ENCODE measurements at places on chromosomes 11 and 22. TPM values are rescaled to one million over a fixed set of nuclear protein-coding genes. Genes with fewer than 3 reads are reported as not detected.

GRCh38 chr22:38018938-38019827 is 34.8 kb upstream of the SOX10 start:
- no peak for DNase-seq

SULT4A1 gene
- polyA plus RNA-seq: 0.33 TPM

- no peak for DNase-seq
Measured at GRCh38 chr11:44992181-44992582, 41.5 kb upstream of the TP53I11 start.

- DNase-seq: no peak
Measured at GRCh38 chr11:112885744-112886433, 75.3 kb upstream of the NCAM1 start.

DNA sequence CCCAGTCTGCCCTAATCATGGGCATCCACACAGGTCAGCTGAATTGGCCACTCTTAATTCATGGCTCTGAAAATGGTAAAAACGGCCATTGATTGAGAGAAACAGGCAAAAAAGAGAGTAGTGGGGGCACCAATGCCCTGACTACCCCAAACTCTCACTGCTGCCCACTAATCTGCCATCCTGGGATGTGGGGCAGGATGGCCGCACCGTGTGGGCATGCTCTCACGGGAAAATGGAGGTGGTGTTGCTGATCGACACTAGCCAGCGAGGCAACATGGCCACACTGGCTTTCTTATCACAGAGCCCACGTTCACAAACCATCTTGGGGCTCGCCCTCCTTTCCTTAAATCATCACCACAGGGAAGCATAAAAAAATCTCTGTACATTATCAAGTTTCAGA is 11.2 kb upstream of the TUB start:
- DNase-seq: no peak

TMPRSS6 gene
- not detected for polyA plus RNA-seq

SELENOM gene
- polyA plus RNA-seq: 9.1 TPM

- no peak for DNase-seq
Measured at GRCh38 chr11:116938471-116939070, 101.1 kb upstream of the APOA1 start.

DNA sequence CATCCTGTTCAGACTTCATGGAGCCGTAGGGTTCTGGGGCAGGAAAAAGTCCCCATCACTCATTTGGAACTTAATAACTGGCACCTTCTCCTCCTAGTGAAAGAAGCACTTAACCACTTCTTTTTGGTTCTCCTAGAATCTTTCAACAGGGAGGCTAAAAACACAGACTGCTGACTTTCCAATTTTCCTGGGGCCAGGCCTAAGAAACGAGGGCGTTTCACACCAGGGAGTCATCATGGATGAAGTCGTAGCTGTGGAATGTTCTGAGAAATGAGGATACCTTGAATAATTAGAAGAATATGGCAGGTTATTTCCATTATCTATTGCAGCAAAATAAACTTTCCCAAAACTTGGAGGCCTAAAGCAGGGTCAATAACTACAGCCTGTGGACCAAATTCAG is 26.0 kb upstream of the API5 start:
- no peak for DNase-seq

NAALAD2 gene
- not detected for polyA plus RNA-seq

HTR3A gene
- not detected for polyA plus RNA-seq

- no peak for DNase-seq
Measured at GRCh38 chr11:47915374-47915773, 65.0 kb upstream of the PTPRJ start.

GRCh38 chr11:44016131-44016530 is 31.6 kb upstream of the ACCSL start:
- DNase-seq: no peak

DNA sequence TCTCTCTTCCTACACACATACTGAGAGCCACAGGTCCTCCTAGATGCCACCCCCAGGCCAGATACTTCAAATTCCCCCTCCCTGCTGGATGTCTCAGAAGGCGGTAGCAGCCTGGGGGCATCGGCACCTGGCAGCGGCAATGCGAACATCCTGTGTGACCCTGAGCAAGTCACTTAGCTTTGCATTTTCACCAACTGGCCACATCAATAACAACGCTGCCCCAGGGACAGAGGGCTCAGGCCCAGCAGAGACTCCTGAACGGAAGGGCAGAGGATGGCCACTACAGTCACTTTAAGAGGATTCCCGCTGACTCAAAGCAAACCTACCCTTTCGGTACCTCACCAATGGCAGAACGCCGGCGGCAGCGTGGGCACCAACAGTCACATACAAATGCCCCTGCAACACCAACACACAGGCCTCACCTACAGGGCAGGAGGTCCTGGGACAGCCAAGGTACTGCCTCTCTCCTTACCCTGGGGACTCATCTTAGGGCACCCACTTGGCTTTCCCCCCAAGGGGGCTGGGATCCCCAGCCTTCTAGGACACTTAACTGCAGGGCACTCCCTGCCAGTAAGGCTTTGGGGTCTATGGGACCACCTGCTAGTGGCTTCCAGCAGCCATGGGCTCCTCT is 1.6 kb downstream of the LMO1 start:
- DNase-seq: no peak

MN1 gene
- 2.2 TPM for polyA plus RNA-seq

F2 gene
- polyA plus RNA-seq: not detected

ZC3H7B gene
- 24.2 TPM for polyA plus RNA-seq

DNA sequence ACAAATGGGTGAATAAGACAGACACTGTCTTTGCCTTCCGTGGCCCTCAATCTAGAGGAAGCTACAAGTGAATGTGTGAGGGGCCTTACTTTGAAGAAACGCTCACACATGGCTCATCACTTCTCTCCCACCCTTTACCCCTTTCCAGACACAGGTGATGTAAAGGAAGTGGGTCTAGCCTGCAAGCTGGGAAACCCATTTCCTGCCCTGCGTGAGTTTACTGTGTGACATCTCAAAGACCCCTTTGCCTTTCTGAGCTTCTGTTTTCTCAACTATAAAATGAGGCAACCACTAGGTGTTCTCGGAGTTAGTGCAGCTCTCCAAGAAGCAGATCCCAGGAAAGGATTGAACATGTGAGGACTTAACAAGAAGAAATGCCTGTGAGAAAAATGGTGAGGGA is 43.1 kb upstream of the LMO2 start:
- no peak for DNase-seq

SSTR3 gene
- not detected for polyA plus RNA-seq

Data from keratinocyte (primary cell).